Naive thymus-derived CD8-positive, alpha-beta T cell (primary cell): ENCODE measurements at places on chromosomes 2 and 18.

GRCh38 chr2:199378948-199379650 is 78.6 kb downstream of the SATB2 start:
- no peak for DNase-seq

DNA sequence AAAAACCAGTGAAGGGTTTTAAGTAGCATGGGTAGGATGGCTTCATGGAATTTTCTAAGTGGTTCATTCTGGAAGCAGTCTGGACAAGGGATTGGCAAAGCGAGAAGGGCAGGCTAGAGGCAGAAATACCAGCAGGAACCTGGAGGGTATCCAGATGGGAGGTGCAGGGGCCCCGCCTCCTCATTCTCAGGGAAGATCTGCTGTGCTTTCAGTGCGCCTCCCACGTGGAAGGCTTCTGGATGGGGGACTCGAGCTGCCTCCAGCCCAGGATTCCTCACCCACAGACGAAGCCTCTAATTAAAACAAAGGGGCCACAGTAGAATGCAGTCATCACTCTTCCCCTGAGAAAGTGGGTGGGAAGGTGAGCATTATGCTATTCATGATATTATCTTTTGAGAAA is 79.8 kb downstream of the VSNL1 start:
- no peak for DNase-seq

DNA sequence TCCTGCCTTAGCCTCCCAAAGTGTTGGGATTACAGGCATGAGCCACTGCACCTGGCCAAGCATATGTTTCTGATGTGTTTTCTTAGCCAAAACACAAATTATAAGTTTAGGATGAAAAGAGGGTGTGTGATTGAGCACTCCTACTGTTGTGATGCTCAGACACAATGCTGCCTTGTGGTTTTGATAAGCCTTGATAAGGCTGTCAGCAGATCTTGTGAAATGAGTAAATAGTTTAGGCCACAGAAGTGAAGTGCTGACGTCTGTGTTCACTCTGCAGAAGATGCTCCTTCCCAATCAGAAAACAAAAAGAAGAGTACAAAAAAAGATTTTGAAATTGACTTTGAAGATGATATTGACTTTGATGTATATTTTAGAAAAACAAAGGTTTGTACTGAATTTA is 24.3 kb downstream of the NCAPH start:
- DNase-seq, result no peak

DNA sequence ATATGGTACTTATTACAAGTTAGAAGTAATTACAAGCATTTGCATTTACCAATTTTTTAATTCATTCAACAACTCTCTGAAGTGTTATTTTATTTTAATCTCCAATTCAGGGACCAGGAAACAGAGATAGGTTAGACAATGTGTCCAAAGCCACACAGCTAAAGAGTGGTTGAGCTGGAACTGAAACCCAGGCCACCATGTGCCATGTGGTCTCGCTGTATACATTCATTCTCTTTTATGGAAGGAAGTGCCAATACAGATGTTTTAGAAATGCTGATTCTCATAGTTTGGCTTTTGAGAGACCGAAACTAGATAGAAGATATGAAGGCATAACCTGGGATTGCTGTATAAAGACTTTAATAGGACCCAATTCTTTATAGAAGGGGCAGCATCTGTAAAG is 684.6 kb upstream of the ID2 start:
- no peak for DNase-seq

DNA sequence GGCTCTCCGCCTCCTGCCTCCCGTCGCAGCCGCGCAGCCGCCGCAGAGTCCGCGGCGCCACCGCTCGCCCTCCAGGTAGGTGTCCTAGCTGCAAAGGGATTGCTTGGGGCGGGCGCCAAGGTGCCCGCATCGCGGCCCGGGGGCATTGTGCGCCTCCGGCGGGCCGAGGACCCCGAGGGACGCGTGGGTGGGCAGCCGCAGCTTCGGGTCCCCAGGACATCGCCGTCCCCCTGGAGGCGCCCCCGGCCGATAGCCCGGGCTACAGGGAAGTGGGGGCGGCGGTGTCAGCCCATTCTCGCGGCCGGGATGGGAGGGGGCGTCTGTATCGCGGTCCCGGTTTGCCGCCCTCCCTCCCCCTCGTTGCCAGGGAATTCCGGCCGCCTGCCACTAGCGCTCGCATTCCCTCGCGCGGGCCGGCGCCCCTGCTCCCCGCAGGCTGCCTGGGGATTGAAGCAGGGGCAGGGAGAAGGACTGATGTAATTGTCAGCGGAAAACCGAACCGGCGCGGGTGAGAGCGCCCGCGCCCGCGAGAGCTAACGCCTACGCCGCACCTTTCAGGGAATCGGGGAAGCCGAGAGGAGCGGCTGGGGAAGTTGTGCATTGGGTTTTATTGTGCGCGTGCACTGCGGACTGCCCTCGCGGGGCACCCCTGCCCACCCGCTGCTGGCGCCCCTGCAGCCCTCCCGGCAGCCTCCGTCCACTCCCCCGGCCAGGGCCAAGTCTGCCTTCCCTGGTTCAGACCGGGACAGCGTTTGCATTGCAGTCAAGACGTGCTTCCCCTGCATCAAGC is 483 bp downstream of the OSBPL6 start:
- no peak for DNase-seq

- no peak for DNase-seq
These were observed 26.3 kb downstream of the RHOB start for GRCh38 chr2:20473128-20473527.

DNA sequence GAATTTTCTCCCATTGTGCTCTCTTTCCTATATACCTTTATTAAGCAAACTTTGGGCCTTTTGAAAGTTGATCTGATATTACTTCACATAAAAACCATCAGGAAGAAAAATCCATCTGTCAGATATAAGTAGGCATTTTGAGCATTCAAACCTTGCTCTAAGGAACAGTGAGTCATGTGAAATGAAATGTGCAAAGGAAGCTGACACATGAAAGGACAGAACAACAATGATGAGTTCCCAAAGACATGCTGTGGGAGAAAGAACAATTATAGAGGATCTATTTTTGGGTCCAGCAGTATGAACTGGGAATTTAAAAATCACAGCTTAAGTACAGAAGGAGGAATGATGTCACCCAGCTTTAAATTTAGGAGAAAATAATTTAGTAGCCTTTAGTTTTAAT is 18.1 kb downstream of the CALCRL start:
- no peak for DNase-seq
